ENCODE measurements at places on chromosomes 4 and X.

DNA sequence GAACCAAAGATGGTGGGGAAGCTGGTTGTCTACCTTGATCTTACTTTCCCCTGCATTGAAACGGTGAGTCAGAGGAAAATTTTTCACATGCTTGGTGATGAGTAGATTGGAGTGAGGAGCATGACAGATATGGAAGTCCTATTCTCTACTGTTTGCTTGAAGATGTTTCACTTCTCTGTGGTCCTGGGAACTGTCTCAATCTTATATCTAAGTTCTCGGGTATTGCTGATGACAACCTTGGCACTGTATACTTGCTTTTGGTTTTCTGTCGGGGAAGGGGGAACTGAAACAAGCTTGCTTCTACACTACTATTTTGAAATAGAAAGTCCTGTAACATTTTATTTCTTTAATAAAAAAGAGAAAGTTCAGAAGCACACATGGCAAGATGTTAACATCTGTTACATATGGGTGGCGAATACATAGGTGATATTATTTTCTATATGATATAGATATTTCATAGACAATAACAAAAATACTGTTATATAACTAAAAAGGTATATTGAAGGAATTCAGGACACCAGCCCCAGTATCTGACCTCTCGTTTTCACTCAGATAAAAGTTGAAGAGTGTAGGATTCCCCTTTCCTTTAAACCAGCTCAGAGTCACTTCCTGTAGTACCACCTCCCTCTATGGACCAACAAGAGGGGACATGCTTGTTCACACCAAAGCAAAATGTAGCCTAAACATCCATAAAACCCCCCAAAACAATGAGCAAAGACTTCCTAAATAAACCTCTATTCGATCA is 88.8 kb downstream of the FMR1NB start:
- DNase-seq = no peak

- no peak for DNase-seq
These were observed 264.6 kb upstream of the HAND2 start for GRCh38 chr4:173794662-173795061.

- DNase-seq = no peak
These were observed 19.6 kb downstream of the COX7B2 start for GRCh38 chr4:46889410-46889809.

DNA sequence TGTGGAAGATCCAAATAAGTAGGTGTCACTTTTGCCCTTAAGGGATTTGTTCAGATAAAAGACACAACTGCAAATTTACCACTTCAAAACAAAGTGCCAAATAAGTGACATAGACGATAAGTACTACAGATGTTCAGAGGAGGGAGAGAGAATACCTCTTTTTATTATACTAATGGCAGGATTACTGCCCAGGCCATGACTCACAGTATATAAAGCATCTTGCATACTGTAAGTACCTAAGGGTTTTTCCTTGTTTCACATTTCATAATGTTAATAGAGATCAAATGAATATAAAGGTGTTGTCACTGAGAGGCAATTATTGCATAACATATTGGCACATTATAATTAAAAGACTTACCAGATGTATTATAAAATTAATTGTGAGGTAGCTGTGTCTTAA is 46.4 kb downstream of the PTPN13 start:
- DNase-seq = no peak

DNA sequence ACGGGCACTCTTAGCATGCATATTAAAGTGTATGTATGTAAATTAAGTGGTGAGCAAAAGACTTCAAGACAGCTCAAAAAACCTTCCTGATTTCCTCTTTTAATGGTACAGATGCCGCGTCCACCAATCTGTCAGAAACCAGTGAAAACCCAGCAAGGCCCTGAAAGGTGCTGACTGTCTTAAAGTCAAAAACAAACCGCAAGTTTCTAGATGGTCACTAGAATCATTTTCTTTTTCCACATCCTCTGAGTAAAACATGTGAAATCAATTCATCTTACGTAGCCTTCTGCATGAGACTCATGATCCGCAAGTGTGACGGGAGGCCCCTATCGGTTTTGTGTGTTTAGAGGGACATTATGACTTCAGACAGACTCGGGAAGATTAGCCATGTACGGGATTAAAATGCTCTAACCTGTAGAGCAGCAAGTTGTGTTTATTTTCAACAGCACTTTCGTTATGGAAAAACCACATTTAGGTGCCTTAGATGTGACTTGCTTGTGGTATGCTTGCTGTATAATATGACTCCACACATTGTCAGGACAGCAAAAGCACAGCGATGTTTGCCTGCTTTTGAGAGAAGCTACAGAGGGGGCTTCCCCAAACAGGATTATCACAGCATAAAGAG is 88.2 kb upstream of the STS start:
- DNase-seq = no peak

Measured in RWPE2 (cell line).